ENCODE measurements at places on chromosomes 7 and 10.

- H3K27me3 ChIP-seq, result no peaks in the 10 kb centered on the region
- no peaks in the 10 kb centered on the region for H3K36me3 ChIP-seq
- no peak overlapping the region for H3K4me3 ChIP-seq
- no peak for DNase-seq
Measured at GRCh38 chr10:89494575-89494974, 40.8 kb downstream of the SLC16A12 start.

GRCh38 chr7:115973406-115973805, 57.2 kb downstream of the TFEC start:
- no peak overlapping the region for H3K27ac ChIP-seq
- no peak for DNase-seq
- H3K27me3 ChIP-seq, result no peaks in the 10 kb centered on the region
- H3K4me1 ChIP-seq, result no peaks in the 10 kb centered on the region
- no peaks in the 10 kb centered on the region for H3K36me3 ChIP-seq

- H3K27me3 ChIP-seq, result no peaks in the 10 kb centered on the region
- H3K36me3 ChIP-seq, result no peaks in the 10 kb centered on the region
- no peak overlapping the region for H3K4me3 ChIP-seq
- DNase-seq, result no peak
Measured at GRCh38 chr7:157667731-157668130, 330.9 kb downstream of the DNAJB6 start.

GRCh38 chr7:95861041-95861440, 88.7 kb downstream of the DYNC1I1 start:
- no peak overlapping the region for H3K27ac ChIP-seq
- no peak overlapping the region for H3K4me3 ChIP-seq
- no peak for DNase-seq
- no peaks in the 10 kb centered on the region for H3K4me1 ChIP-seq

DNA sequence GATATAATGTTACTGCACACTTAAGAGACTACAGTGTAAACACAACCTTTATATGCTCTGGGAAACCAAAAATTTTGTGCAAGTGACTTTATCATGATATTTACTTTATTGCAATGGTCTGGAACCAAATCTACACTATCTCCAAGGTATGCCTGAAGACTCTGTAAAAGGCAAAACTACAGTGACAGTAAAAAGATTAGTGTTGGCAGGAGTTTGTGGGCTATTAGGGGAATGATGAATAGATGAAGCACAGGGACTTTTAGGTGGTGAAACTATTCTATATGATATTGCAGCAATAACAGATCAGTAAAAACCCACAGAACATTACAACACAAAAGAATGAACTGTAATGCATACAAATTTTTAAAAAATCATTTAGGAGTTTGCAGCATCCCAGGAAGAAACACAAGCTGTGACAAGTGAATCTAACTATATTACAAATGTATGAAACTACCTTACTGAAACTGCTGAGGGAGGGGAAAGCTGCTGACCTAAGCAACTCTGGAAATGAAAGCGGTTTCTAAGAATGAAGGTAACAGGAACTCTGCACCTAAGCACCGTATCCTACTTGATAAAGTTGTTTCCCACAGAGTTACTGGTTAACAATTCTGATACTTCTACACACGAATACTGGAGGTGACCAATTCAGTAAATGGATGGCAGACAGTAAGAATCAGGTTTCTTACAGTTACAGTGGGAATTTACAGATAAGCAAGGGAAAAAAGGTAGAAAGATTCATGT, 82.6 kb downstream of the ATE1 start:
- H3K27me3 ChIP-seq, result no peaks in the 10 kb centered on the region
- DNase-seq, result no peak
- no peak overlapping the region for H3K4me3 ChIP-seq
- no peak overlapping the region for H3K27ac ChIP-seq

- no peaks in the 10 kb centered on the region for H3K4me1 ChIP-seq
- H3K27me3 ChIP-seq, result no peaks in the 10 kb centered on the region
- no peak overlapping the region for H3K4me3 ChIP-seq
- no peak overlapping the region for H3K27ac ChIP-seq
Measured at GRCh38 chr7:122438006-122438405, 133.5 kb upstream of the FEZF1 start.

GRCh38 chr10:97321032-97321803, 2.1 kb downstream of the FRAT1 start:
- H3K27ac ChIP-seq, result no peak overlapping the region
- H3K27me3 ChIP-seq, result no peaks in the 10 kb centered on the region
- H3K36me3 ChIP-seq, result no peaks in the 10 kb centered on the region
- H3K4me1 ChIP-seq, result peaks cover 7% of the 10 kb centered on the region

GRCh38 chr10:119166564-119166963, 1.1 kb upstream of the SFXN4 start:
- no peak overlapping the region for H3K4me3 ChIP-seq
- H3K27me3 ChIP-seq, result no peaks in the 10 kb centered on the region
- H3K27ac ChIP-seq, result peak overlapping the region; percentile 91
- no peaks in the 10 kb centered on the region for H3K4me1 ChIP-seq
- peaks cover 12% of the 10 kb centered on the region for H3K36me3 ChIP-seq
- no peak for DNase-seq

GRCh38 chr7:139829025-139829774, at the start of gene TBXAS1:
TBXAS1 (plus strand) TSS chr7:139829264; CDS start chr7:139829391, 127 bp downstream.
- H3K27ac ChIP-seq, result no peak within 1 kb of the TSS
- no peak within 1 kb of the TSS for H3K4me3 ChIP-seq
- no peaks in the 10 kb centered on the region for H3K27me3 ChIP-seq
- DNase-seq, result no peak
- H3K36me3 ChIP-seq, result no peaks in the 10 kb centered on the region

DNA sequence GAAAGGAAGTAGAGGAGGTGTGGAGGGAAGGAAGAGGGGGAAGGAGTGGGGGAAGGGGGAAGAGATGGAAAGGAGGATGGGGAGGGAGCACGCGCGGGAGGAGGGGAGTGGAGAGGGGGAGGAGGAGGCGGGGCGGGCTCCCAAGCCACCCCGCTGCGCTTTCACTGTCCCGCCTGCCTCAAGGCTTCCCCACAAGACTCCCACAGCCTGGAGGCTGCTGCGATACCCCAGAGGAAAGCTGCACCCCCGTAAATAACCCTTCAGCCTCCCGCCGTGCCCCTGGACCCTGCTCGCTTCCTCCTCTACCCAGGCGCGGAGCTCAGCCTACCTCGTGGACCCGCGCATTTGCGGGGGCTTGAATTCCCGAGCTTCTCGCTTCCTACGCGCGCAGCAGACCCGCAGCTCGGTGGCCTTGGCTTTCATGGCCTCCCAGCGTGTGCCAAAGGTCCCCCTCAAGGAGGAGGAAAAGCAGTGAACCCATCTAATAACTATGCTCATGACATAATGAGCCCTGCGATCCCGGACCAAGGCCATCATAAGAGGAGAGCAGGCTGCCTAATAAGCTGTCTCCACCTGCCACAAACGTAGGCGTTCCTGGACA, at the start of gene C10orf67:
Gene C10orf67 (minus strand): TSS at position 557 of the 601 bp plus-strand sequence. CDS start 23 bp downstream, at position 534.
- DNase-seq, result no peak
- peaks cover 5% of the 10 kb centered on the region for H3K27me3 ChIP-seq
- peak within 1 kb of the TSS; percentile 94 for H3K27ac ChIP-seq
- H3K4me1 ChIP-seq, result peaks cover 33% of the 10 kb centered on the region

GRCh38 chr10:6275022-6275997, 72.6 kb downstream of the PFKFB3 start:
- DNase-seq, result peak; percentile 77
- H3K4me1 ChIP-seq, result peaks cover 25% of the 10 kb centered on the region
- no peaks in the 10 kb centered on the region for H3K27me3 ChIP-seq
- peak overlapping the region; percentile 77 for H3K27ac ChIP-seq
- no peaks in the 10 kb centered on the region for H3K36me3 ChIP-seq

DNA sequence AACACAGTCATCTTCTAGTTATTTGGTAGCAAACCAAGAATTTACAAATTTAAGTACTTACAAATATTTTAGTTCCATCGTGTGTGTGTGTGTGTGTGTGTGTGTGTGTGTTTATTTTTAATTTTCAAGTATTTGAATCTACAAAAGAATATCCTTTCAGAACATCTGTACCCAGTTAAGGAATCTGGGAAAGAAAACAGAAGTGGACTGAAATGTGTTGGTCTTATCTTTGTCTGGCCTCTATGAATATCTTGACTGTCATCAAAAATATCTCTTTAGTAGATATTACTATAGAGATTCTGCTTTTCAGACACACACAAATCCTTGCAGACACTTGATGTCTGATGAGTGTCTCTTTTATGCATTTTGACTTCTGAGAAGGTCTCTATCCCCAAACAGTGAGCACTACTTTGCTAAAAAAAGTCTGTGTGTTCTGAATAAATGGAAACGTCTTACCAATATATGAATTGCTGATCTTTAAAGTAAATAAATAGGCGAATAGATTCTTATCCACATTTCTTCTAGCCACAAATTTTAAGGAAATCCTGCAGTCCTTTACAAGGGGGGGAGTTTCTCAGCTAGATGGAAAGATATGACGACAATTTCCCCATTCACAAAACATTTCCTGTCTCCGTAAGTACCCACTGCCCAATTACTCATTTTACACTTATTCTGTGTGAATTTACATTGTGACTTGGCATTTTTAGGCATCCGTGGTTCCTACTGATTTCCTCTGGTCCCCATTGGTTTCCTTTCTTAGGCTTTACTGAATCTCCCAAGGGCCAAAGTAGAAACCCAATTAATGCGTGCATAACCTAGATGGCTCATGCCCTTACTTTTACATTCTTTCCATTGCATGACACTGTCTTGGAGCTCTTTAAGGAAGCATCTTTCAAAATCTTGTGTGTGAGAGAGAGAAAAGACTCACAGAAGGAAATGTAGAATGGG, 36.0 kb downstream of the NRCAM start:
- no peaks in the 10 kb centered on the region for H3K36me3 ChIP-seq
- no peak overlapping the region for H3K4me3 ChIP-seq
- H3K4me1 ChIP-seq, result no peaks in the 10 kb centered on the region
- H3K27ac ChIP-seq, result no peak overlapping the region
- no peaks in the 10 kb centered on the region for H3K27me3 ChIP-seq

DNA sequence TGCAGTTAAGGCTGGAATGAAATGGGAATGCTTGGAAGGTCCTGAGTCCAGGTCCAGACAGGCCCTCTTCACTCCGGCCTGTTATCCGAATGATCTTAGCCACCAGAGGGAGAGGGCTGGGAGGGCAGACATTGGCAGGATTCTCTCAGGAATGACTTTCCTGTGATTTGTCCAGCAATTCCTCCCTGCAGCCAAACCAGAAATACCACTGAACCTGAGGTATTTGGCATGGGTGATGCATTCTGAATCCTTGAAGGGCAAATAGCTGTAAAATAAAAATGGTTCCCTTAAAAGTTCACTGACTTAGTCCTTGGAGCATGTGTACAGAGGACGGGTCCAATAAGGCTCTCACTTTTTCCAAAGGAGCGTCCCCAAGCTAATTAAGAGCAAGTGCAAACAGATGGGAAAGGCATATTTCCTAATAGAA, 77.5 kb upstream of the HABP2 start:
- no peak overlapping the region for H3K27ac ChIP-seq
- DNase-seq, result no peak
- H3K36me3 ChIP-seq, result no peaks in the 10 kb centered on the region
- H3K4me1 ChIP-seq, result no peaks in the 10 kb centered on the region
- no peak overlapping the region for H3K4me3 ChIP-seq

DNA sequence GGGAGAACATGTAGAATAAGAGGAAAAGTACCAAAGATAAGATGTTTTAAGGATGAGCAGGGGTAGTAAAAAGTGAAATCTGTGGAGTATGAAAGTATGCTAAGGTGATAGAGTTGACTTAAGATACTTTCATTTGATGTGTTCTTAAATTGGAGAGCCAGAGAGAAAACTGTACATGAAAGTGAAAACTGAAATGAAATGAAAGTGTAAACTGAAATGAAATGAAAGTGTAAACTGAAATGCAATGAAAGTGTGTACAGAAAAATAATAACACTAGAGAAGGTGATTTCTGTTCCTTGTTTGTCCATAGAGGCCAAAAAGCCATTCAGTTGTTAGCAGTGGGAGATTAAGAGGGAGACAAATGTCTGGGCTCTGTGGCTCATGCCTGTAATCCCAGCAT, 17.5 kb downstream of the AHR start:
- peak overlapping the region; percentile 18 for H3K4me3 ChIP-seq
- no peaks in the 10 kb centered on the region for H3K4me1 ChIP-seq
- H3K36me3 ChIP-seq, result peaks cover 4% of the 10 kb centered on the region
- H3K27ac ChIP-seq, result peak overlapping the region; percentile 29
